ENCODE measurements at places on chromosomes 7 and 10.

GRCh38 chr7:101882595-101883564, 65.5 kb downstream of the CUX1 start:
- no peaks in the 10 kb centered on the region for H3K36me3 ChIP-seq
- H3K4me3 ChIP-seq, result no peak overlapping the region
- no peak overlapping the region for H3K27ac ChIP-seq
- no peaks in the 10 kb centered on the region for H3K27me3 ChIP-seq
- no peak for DNase-seq

- no peak for DNase-seq
- H3K4me1 ChIP-seq, result no peaks in the 10 kb centered on the region
- H3K27me3 ChIP-seq, result no peaks in the 10 kb centered on the region
- peaks cover 26% of the 10 kb centered on the region for H3K36me3 ChIP-seq
- H3K4me3 ChIP-seq, result no peak overlapping the region
Measured at GRCh38 chr10:97761331-97761865, 10.4 kb downstream of the SFRP5 start.

GRCh38 chr10:22712211-22712955, 2.0 kb downstream of the PIP4K2A start:
- peaks cover 34% of the 10 kb centered on the region for H3K36me3 ChIP-seq
- H3K27ac ChIP-seq, result peak overlapping the region; percentile 84
- peak overlapping the region; percentile 85 for H3K4me3 ChIP-seq
- H3K27me3 ChIP-seq, result no peaks in the 10 kb centered on the region

GRCh38 chr10:5650664-5651387, 15.6 kb downstream of the ASB13 start:
- H3K36me3 ChIP-seq, result no peaks in the 10 kb centered on the region
- peaks cover 16% of the 10 kb centered on the region for H3K4me1 ChIP-seq
- no peak overlapping the region for H3K27ac ChIP-seq
- H3K27me3 ChIP-seq, result no peaks in the 10 kb centered on the region

DNA sequence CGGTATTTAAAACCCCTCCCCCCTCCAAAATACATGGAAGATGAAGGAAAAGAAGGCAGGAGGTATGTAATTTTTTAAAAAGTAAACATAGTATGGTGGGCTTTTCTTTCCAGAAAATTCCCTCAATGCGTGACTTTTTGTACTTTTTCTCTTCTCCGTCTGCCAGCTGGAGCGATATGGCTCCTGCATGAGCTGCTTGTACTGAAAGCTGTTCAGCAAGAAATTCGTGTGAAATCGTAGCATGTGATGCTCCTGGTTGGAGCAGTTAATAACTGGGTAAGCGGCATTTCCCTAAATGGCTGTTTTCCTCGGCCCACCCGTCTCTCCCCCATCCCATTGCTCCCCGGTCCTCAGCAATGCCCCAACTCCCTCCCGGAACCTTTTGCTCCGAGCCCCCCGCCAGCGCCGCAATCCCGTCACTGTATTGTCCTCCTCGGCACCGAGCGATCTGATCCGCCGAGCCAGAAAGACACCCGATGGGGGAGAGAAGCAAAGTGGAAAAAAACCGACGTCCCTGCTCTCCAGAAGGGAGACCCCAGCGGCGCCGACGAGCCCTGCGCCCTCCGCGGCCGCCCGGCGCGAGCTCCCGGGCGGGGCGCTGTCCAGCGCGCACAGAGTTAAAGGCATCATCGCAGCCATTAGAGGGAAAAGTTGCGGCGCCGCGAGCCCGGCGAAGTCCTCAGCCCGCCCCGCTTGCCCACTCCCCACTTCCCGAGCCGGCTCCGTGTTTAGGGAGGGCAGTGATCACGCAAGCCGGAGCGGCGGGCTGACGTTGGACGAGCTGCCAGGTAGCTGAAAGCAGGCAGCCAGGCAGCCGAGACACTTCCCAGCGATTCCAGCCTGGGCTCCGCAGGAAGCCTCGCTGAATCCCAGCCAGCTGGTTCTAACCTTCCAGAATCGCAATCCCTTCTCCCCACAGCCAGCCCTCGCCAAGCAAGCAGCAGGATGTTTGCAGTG, at the start of gene VSTM2A:
Gene VSTM2A (plus strand): TSS at position 707 of the 957 bp plus-strand sequence. CDS start 356 bp downstream, outside the sequence.
- no peak for DNase-seq
- no peaks in the 10 kb centered on the region for H3K4me1 ChIP-seq
- peaks cover 4% of the 10 kb centered on the region for H3K36me3 ChIP-seq
- no peak within 1 kb of the TSS for H3K4me3 ChIP-seq
- H3K27ac ChIP-seq, result no peak within 1 kb of the TSS
- H3K27me3 ChIP-seq, result peaks cover 25% of the 10 kb centered on the region

GRCh38 chr10:114839901-114840300, 18.3 kb downstream of the FHIP2A start:
- no peaks in the 10 kb centered on the region for H3K27me3 ChIP-seq
- H3K36me3 ChIP-seq, result peaks cover 58% of the 10 kb centered on the region
- no peak for DNase-seq
- H3K4me1 ChIP-seq, result peaks cover 4% of the 10 kb centered on the region
- no peak overlapping the region for H3K4me3 ChIP-seq

DNA sequence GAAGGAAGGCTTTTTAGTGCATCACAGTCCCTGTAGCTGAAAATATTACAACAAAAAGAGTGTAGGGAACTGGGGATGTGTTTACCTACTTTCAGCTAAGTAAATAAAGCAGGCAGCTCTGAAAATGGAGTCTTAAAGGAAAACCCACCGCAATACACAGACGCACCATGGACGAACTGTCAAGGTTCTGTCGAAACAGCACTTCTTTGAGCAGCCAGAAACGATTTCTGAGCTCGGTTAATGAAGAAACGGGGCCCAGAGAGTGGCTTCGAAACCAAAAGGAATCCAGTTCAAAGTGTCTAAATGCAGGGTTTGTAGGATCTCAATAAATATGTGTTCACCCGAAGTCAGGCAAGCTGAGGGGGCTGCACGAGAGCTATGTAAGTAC, 275.4 kb upstream of the NEBL start:
- DNase-seq, result no peak
- peaks cover 5% of the 10 kb centered on the region for H3K4me1 ChIP-seq

DNA sequence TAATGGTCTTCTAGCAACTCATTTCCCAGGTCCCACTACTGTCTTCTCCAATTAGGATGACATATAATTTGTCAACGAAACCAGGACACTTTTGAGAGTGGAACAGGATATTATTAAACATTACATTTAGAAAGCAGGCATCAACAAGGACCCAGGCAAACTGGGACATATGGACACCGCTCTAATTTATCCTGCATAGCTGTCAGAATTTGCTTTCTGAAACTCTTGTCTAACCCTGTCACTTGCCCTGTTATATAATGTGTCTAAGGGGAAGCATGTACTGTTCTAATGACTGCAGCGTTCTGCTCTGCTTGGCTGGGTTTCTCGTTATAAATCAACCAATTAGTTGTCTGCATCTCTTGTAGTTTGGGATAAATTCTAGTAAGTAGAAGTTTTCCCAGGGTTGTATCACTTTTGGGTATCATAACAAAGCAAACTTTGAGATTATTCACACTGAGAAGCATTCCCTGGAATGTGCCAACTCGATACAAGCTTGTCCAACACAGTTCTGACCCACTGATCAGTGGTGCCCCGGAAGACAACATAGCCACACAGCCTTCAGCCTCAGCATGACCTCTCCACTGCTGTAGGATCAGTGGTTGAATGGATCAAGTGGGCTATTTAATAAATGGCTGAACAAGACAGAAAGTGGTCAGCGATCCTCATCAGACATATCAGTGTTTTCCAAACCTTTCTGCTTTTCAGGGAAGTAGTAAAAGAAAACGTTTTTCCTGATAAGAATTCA, 228.1 kb downstream of the KIF20B start:
- no peak overlapping the region for H3K27ac ChIP-seq
- H3K36me3 ChIP-seq, result no peaks in the 10 kb centered on the region
- DNase-seq, result no peak
- no peaks in the 10 kb centered on the region for H3K4me1 ChIP-seq
- H3K4me3 ChIP-seq, result no peak overlapping the region
- peaks cover 4% of the 10 kb centered on the region for H3K27me3 ChIP-seq

- H3K4me3 ChIP-seq, result no peak overlapping the region
- DNase-seq, result no peak
- H3K36me3 ChIP-seq, result no peaks in the 10 kb centered on the region
- no peaks in the 10 kb centered on the region for H3K27me3 ChIP-seq
- H3K4me1 ChIP-seq, result peaks cover 24% of the 10 kb centered on the region
- H3K27ac ChIP-seq, result no peak overlapping the region
Measured at GRCh38 chr7:70303780-70304179, 705.5 kb downstream of the AUTS2 start.

GRCh38 chr10:22823109-22823508, 104.7 kb upstream of the ARMC3 start:
- DNase-seq, result no peak
- H3K27ac ChIP-seq, result no peak overlapping the region
- no peaks in the 10 kb centered on the region for H3K36me3 ChIP-seq
- no peaks in the 10 kb centered on the region for H3K4me1 ChIP-seq
- H3K4me3 ChIP-seq, result no peak overlapping the region
- H3K27me3 ChIP-seq, result peaks cover 2% of the 10 kb centered on the region

- no peak overlapping the region for H3K27ac ChIP-seq
- H3K4me1 ChIP-seq, result peaks cover 17% of the 10 kb centered on the region
- no peak overlapping the region for H3K4me3 ChIP-seq
Measured at GRCh38 chr10:128078136-128078969, 47.9 kb downstream of the MKI67 start.

- no peak overlapping the region for H3K4me3 ChIP-seq
- no peaks in the 10 kb centered on the region for H3K27me3 ChIP-seq
- H3K27ac ChIP-seq, result no peak overlapping the region
- no peak for DNase-seq
- H3K4me1 ChIP-seq, result peaks cover under 1% of the 10 kb centered on the region
Measured at GRCh38 chr10:46234431-46235060, 52.3 kb upstream of the ANTXRL start.

GRCh38 chr7:35993676-35994606, 159.1 kb upstream of the EEPD1 start:
- DNase-seq, result no peak
- no peak overlapping the region for H3K4me3 ChIP-seq
- H3K36me3 ChIP-seq, result no peaks in the 10 kb centered on the region

Measured in activated CD4-positive, alpha-beta memory T cell treated with anti-CD3 and anti-CD28 coated beads, Interleukin-2, amount 10 ng/mL, durations not matched to agents 7 days and 5 days (primary cell).